ENCODE measurements at places on chromosomes 16 and 17.
A peak's percentile ranks its signal among the peaks of the same experiment; 100 is the strongest.

- DNase-seq = no peak
Measured at GRCh38 chr17:49964303-49964768, 4.7 kb upstream of the DLX4 start.

DNA sequence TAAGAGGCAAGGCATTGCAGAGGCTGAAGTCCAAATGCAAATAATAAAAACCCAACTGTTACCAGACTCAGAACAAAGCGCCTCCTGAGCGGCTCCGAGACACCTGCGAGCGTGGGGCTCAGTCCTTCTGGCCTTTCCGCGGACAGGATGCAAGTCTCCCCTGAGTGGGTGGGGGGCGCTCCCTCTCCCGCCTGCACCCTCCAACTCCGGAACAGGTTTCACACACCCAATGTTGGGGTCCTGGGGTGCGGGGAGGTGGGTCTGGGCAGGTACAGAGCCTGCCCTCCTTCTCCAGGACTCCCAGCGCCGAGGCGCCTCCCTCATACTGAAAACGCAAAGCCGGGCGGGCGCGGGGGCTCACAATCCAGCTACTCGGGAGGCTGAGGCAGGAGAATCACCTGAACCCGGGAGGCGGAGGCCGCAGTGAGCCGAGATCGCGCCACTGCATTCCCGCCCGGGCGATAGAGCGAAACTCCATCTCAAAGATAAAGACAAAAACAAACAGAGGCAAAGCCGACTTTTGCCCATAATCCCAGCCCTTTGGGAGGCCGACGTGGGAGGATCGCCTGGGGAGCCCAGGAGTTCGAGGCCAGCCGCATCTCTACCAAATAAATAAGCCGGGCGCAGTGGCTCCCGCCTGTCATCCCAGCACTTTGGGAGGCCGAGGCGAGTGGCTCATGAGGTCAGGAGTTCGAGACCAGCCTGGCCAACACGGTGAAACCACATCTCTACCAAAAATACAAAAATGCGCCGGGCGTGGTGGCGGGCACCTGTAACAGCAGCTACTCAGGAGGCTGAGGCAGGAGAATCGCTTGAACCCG lies 893 bp downstream of the GINS2 start:
- no peak for DNase-seq

DNA sequence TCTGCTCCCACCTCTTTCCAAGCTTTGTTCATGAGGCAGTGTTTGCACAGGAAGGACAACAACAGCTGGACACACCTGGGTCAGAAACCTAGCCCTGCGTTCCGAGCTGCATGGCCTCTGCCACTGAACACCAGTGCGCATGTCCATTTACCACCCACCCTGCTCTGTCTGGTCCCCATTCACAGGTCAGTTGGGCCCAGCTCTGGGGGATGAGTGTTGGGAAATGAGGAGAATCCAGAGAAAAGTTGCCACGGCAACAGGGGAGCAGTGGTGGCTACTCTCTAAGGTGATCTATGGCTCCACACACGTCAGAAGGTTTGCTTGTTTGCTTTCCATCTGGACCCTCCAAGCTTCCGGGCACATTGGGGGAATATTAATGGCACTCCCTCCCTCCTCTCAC lies 70.4 kb upstream of the ASIC2 start:
- no peak for DNase-seq

DNA sequence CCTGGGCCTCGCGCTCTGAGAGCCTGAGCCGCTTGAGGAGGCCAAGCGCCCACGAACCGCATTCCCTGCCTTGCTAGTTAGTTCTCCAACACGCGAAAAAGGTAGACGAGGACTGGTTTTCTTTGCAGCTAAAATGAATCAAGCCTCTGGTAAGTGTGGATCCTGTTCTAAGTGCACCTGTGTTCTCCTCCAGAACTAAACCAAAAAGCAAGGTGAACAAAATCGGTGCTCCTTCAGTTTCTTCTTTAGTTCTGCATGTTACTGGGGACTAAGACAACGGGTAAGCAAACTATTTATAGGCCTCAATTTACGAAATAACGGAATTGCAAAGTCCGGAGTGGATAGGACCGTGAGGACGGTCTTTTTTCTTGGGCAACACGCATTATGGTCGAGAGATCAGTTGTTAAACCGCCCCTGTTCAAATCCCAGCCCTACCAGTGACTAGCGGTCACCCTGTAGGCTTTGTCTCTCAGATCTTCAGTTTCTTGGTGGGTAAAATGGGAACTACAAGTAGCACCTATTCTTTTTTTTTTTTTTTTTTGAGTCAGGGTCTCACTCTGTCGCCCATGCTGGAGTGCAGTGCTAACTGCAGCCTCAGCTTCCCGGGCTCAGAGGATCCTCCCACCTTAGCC lies 993 bp upstream of the ANKRD11 start:
- DNase-seq = no peak

GRCh38 chr17:73798111-73798748 lies 154.0 kb upstream of the SDK2 start:
- DNase-seq = no peak

- DNase-seq = no peak
Measured at GRCh38 chr17:31357839-31358394, 33.6 kb upstream of the RAB11FIP4 start.

DNA sequence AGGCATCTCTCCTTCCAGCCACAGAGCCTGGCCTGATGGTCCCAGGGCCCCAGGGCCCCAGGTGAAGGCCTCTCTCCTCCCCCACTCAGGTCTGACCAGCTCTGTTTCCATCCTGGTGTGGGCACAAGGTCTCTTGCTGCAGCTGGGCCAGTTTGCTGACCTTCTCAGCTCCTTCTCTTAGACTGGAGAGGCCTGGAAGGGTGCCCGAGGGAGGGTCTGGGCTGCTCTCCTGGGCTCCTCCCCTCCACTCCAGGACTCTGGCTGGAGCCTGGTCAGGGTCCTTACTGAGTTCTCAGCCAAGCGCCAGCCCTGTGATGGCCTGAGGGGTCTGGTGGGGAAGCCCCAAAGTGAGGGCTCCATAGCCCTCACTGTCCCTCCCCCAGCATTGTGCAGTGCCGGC lies 12.4 kb downstream of the SOCS3 start:
- no peak for DNase-seq

GRCh38 chr16:17013038-17013437 lies 457.7 kb downstream of the XYLT1 start:
- no peak for DNase-seq

- DNase-seq = no peak
Measured at GRCh38 chr16:305916-306626, 23.1 kb downstream of the PDIA2 start.

DNA sequence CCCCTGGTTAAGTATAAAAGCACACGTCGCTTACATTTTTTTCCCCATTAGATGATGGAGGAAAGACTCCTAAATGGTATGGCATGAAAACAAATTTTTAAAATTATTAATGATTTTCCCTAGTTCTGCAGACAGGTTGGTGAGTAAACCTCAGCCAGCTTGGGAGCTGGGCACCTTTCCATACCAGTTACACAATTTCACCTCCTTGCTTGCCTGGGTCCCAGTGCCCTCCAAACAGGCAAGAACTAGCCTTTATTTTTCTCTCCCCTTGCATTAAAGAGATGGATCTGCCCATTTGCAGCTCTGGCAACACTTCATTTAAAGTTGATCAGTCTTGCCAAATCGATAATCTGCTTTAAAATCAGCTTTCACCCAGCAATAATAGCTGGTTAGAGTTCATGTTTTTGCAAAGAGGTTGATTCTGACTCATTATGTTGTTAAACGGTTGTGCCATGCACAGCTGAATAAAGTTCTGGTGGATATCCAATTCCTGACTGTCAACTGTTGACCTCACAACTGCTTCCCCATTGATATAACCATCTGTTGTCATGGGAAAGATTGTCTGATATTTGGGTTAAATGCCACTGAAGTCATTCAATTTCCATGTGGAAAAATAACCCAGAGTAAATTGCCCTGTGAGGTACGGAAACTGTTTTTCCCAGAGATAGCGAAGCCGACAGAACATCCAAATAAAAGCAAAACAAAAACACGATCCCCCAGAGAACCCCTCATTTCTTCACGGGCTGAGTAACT lies 1.3 kb downstream of the C17orf58 start:
- DNase-seq = no peak

DNA sequence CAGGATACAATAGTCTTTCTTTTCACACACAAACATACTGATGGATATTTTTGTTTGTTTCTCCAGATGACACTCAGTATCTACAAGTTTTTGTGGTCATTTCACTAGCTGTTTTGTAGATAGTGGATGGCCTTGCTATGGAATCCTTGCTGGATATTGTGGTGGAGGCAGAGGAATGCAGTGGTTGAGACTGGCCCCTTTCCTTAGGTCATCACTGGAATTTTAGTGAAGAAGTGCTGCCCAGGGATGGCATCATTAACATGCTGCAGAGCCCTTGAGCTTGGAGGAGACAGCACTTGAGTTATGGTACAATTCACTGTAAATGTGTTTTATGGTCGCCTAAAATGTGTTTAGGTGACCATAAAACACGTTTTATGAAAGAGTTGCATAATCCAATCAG lies 455.9 kb upstream of the HSBP1 start:
- DNase-seq = no peak

DNA sequence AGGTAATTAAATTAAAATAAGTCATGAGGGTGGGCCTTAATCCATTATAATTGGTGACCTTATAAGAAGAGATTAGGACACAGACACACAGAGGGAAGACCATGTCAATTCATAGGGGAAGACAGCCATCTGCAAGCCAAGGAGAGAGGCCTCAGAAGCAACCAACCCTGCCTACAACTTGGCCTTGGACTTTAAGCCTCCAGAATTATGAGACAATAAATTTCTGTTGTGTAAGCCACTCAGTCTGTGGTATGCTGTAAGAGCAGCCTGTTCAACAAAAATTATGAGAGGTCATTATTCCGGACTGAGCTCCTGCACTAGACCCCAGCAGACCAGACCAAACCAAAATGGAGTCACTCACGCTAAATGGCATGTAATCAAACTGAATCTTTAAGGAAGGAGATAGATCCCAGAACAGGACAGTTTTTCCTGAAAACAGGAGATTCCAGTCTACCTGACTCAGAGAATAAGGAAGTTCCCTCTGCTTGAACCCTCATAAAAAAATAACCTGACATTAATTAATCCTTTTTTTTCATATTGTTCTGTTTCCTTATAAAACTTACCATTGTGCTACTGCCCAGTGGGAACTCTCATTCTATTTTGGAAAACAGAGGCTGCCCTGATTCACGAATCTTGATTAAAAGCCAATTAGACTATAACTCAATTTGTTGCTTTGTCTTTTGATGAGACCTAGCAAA lies 74.3 kb downstream of the DNAH3 start:
- DNase-seq = no peak

GRCh38 chr16:86133377-86133776 lies 234.4 kb downstream of the IRF8 start:
- no peak for DNase-seq

- no peak for DNase-seq
Measured at GRCh38 chr16:31301708-31302400, 42.1 kb downstream of the ITGAM start.

DNA sequence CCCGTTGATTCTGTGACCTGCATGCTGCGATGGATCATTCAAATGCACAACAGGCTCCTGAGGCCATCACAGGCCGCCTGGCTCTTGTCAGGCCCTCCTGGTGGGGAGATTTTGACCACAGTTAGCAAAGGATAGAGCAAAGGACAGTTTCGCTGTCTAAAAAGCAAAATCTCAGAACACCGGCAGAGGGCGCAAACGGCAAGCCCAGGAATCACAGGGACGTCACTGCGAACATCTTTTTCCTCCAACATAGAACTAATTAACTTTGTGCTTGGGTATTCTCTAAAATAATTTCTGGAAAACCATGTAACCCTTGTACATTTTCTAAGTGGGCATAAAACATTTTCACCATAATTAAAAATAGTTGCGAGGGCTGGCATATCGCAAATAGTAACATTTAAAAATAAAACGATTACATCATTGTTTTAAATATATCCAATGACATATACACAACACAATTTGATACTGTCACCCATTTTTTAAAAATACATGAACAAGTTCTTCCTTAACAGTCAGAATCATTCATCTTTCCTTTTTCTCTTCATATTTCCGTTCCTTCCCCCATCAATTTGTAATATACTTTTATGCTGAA lies 19.7 kb upstream of the SLC47A1 start:
- DNase-seq = peak; percentile 79

DNA sequence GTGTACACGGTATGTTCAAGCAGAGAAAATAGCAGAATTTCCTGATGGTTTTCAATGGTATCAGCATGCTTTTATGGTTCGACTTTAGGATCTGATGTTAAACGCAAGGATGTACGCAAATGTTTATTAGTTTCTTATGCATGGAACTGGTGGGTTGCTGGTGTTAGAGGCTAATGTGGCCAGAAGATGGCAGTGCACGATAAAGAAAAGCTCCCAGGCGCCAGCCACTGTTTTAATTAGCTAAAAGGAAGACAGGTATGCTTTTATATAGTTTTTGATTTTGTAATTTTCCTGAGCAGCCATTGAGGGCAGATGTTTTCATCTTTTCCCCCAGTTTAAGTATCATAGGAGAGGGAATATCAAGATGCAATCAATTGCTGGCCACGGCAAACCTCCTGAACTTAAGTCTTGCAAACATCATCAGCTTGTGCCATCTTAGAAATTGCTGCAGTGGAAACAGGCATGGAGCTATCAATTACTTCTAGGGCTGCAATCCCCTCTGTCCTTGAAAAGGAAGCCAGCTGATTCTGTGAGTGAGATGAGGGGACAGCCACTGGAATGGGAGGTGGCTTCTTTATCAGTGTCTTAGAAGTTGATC lies 648.5 kb upstream of the RBFOX1 start:
- DNase-seq = no peak

GRCh38 chr17:53525590-53525989 lies 297.1 kb upstream of the KIF2B start:
- DNase-seq = no peak

DNA sequence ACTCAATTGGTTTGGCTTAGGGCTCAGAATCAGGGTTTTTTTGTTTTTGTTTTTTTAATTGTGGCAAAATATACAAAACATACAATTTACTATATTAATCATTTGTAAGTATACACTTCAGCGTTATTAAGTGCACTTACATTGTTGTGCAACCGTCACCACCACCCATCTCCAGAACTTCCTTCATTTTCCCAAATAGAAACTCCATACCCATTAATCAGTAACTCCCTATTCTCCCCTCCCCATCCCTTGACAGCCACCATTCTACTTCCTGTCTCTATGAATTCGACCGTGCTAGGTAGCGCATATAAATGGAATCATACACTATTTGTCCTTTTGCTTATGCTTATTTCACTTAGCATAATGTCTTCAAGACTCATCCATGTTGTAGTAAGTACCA lies 45.2 kb upstream of the DHX40 start:
- DNase-seq = no peak
